8988T (cell line): ENCODE measurements at places on chromosomes 1 and 21.

- no peak for DNase-seq
These were observed 21.5 kb upstream of the NHLH2 start for GRCh38 chr1:115862403-115862802.

DNA sequence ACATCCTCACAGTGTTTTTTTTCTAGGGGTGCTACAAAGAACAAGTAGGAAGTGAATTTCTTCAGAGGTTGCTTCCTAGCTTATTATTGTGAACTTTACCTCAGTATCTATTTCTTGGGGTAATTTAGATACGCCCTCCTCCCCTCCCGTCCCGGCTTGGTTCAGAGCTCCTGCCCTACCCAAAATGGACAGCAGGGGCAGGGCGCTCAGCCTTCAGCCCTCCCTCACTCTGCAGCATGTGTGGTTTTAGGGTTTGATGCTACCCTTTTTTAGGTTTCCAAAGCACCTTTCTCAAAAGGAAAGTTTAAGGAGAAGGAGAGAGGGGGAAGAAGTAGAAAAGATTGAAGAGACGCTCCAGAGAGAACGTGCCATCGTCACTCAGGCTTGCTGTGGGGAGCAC lies 16.9 kb upstream of the POGK start:
- no peak for DNase-seq

- no peak for DNase-seq
These were observed 9.9 kb upstream of the ATG4C start for GRCh38 chr1:62774006-62774405.

- DNase-seq = no peak
These were observed 106.7 kb upstream of the COL6A1 start for GRCh38 chr21:45874716-45875415.

DNA sequence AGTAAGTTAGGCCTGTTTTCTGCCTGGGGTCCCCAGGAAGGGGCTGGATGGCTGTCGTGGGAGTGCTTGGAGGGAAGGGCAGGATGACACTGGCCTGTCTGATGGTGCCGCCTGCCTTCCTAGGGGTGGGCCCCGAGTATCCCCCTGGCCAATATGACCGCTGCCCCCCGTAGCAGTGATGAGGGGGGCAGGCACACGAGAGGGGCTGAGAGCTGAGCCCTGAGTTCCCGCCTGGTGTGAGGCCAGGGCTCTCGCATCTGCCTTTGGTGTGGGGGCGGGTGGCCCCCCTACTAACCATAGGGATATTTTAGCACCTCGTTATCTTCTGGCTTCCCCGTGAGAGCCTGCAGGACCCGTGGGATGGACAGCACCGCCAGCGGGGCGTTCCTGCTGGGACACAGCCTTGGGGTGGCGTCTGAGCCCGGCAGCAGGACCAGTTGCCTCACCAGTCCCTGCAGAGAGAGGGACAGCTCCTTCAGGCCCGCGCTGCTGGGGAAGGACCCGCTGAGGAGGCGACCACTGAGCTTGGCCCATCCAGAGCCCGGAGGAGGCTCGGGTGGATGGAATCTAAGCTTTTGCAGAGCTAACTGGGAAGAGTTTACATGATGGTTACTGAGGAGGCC lies 10.4 kb downstream of the KRTAP10-1 start:
- DNase-seq = no peak

DNA sequence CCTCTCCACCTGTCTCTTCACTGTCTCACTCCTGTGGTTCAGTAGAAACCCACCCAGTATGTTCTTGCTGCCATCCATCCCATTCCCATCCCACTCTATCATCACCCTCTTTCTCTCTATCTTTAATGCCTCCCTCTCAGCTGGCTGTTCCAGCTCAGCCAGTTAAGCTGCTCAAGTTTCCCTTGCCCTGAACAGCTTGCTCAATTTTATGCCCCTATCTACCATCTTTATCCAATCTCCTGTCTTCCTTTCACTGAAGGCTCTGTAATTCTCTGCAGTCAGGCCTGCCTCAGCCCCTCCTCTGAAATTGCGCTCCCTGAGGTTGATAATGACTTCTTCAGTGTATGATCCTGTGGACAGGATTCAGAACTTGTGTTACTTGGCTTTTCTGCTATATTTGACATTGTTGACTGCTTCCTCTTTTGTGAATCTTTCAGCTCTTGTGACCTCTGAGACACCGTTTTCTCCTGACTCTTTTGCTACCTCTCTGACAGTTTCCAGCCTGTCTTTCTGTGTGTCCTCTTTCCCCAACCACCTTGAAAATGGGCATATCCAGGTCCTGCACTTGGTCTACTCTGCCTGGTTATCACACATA lies 13.9 kb upstream of the BCAR3 start:
- DNase-seq = no peak

DNA sequence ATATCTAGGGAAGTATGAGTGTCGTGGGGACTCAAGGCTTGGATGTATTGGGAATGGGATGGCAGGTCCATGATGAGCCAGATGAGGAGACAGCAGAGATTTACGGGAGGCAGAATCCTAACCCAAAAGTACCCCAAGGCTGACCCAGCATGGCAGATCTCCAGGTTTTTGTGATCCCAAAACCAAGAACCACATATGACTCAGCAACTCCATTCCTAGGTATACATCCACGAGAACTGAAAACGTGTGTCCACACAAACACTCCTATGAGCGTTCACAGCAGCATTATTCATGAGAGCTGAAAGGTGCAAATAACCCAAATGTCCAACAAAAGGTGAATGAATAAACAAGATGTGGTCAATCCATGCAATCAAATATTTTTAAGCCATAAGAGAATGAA lies 201.5 kb downstream of the KAZN start:
- DNase-seq = no peak

DNA sequence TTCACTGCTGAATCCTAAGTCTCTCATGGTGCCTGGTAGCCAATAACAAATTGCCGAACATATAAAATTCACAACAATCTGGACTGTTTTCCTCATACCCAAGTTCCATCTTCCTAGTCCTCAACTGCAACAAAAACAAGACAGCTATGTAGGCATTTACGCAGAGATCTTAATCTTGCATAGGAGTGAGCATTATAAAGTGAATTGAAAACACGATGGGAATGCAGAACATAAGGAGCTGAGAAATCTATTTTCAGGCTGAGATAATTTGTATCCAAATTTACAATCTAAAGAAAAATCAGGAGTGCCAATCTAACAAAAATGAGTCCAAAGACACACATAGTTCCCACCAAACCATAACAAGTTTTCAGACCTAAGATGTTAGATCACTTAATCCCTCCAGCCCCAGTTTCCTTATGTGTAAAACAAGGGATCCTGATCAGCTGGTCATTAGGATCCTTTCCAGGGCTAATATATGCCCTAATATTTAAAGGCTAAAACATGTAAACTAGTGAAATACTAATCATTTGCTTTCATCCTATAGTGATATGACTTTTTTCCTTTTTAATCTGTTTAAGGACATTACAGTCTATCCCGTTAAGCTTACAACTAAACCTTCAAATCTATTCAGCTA lies 1.9 kb downstream of the SLC16A1 start:
- DNase-seq = no peak

- no peak for DNase-seq
These were observed 17.5 kb downstream of the B3GALT5 start for GRCh38 chr21:39630191-39630591.

GRCh38 chr1:165436994-165437393 lies 7.9 kb downstream of the RXRG start:
- no peak for DNase-seq

- DNase-seq = no peak
These were observed 363.2 kb downstream of the OMA1 start for GRCh38 chr1:58183286-58183685.

DNA sequence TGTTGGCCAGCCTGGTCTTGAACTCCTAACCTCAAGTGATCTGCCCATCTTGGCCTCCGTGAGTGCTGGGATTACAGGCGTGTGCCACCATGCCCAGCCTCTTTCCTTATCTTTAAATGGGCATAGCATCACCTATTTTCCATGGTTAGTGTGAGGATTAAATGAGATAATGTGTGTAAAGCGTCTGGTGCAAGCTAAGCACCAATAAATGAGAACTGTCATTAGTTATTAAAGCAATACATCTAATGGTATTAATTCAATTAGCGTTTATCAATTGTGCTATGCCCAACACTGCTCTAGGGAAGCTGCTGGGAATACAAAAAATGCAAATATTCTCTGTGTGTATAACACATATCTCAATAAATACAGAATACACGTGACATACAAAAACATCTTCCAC lies 10.0 kb downstream of the EXOC8 start:
- DNase-seq = no peak

DNA sequence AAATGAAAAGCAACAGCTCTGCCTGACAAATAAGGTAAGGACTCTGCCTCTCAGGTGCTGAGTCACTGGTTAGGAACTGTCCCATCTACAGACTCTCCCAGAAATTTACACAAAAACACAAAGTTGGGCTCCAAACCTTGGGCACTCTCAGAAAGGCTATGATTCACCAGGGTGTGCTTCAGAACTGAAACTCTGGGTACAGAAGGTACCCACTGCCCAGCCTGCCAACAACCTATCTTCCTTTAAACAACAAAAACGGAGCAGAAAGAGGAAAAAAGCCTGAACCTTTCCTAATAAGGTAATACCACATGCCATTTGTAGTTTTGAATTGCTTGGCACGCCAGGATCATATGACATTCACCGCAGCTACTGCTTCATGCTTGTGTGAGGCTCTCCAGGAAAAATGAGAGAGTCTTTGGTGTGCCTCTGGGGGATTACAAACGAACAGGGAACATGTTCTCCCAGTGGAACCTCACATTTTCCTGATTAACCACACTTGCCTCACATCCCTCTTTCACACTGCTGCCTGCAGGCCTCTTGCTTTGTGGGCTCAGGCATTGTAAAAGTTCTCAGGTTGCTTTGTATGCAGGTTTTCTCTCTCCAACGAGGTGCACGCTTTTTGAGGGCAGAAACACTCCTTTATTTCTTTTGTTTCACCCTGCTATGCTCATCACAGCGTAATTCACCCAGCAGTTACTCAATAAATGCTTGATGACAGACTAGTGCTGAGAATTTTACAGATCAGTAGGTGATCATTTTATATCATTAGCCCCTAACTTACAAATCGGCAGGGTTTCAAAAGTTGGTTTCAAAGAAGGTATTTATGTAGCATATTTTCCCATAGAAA lies 65.1 kb downstream of the GADD45A start:
- no peak for DNase-seq

DNA sequence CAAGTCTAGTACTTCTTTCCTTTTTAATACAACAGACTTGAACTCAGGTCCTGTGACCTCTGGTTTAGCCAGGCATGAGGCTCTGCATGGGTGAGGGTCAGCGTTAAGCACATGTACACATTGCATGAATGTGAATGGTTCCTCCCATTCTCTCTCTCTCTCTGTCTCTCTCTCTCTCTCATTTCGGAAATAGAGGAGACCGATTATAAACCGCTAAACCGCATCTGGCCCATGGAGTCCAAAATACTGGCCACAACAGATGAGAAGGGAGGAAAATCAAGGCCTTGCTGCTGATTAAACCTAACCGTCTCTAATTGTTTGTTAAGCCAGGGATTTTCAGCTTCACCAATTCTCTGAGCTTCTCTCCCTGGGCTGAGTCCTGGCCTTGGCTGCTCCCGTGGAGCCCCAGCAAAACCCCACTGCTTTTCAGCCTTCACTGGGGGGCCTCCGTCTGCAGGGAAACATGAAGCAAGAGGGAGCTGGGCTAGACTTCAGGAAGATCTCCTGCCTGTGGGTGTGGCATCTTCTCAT lies 6.6 kb downstream of the RSPO1 start:
- DNase-seq = no peak

DNA sequence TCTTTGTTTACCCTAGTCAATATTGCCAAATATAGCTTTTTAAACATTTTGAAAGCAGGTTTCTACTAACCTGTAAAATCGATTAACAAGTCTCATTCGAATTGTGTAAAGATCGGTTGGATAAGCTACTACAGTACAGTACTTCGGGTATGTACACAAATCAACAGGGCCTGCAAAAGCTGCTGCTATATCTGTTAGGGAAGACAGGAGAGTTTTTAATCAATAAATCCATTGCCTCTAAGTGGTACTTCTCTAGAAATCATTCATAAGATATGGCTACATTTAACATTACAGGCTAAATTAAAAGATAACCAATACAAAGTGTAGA lies 34.8 kb upstream of the PSMG1 start:
- no peak for DNase-seq

GRCh38 chr21:35084869-35085268 lies 35.8 kb upstream of the RUNX1 start:
- DNase-seq = no peak

- no peak for DNase-seq
These were observed 19.6 kb upstream of the RBM15 start for GRCh38 chr1:110319332-110320167.

DNA sequence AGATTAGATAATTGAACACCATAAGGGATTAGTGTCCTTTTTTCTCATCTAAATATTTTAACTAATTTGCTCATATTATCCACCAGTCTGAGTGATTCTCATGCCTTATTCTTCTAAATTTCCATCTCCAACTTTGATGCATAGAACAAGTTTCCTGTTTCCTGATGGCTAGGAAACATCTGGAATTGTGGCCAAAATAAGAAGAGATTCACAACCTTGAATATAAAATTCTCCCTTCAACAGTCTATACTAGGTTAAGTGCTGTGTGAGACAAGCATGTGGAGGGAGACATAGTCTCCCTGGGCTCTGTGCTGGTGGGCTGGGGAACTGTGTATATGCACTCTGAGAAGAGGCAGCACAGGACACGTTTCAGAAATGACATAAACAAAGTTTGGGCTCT lies 21.6 kb upstream of the ROR1 start:
- no peak for DNase-seq

- DNase-seq = no peak
These were observed 168.1 kb downstream of the DUSP10 start for GRCh38 chr1:221573756-221574155.

- no peak for DNase-seq
These were observed 76.0 kb upstream of the OLIG2 start for GRCh38 chr21:32949701-32950100.

- DNase-seq = no peak
These were observed 20.0 kb upstream of the BLACAT1 start for GRCh38 chr1:205475855-205476254.

- DNase-seq = peak; percentile 70
These were observed at the start of gene KDM1A for GRCh38 chr1:23019094-23019862. Gene KDM1A (plus strand): TSS chr1:23019468. CDS start chr1:23019597, 129 bp downstream.

GRCh38 chr1:3081171-3081683 lies 12.2 kb downstream of the PRDM16 start:
- DNase-seq = no peak

DNA sequence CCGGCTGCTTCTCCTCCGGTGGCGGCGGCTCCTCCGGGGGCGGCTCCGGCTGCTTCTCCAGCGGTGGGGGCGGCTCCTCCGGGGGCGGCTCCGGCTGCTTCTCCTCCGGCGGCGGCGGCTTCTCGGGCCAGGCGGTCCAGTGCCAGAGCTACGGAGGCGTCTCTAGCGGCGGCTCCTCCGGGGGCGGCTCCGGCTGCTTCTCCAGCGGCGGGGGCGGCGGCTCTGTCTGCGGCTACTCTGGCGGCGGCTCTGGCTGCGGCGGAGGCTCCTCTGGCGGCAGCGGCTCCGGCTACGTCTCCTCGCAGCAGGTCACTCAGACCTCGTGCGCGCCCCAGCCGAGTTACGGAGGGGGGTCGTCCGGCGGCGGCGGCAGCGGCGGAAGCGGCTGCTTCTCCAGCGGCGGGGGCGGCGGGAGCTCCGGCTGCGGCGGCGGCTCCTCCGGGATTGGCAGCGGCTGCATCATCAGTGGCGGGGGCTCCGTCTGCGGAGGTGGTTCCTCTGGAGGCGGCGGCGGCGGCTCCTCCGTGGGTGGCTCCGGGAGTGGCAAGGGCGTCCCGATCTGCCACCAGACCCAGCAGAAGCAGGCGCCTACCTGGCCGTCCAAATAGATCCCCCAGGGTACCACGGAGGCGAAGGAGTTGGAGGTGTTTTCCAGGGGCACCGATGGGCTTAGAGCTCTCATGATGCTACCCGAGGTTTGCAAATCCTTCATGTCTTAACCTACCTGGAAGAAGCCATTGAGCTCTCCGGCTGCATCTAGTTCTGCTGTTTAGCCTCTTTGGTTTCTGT lies 2.0 kb downstream of the LORICRIN start:
- no peak for DNase-seq
